ENCODE measurements at places on chromosomes 16 and 17.

GRCh38 chr17:80799538-80800480 lies 191.8 kb upstream of the CHMP6 start:
- no peak for DNase-seq

DNA sequence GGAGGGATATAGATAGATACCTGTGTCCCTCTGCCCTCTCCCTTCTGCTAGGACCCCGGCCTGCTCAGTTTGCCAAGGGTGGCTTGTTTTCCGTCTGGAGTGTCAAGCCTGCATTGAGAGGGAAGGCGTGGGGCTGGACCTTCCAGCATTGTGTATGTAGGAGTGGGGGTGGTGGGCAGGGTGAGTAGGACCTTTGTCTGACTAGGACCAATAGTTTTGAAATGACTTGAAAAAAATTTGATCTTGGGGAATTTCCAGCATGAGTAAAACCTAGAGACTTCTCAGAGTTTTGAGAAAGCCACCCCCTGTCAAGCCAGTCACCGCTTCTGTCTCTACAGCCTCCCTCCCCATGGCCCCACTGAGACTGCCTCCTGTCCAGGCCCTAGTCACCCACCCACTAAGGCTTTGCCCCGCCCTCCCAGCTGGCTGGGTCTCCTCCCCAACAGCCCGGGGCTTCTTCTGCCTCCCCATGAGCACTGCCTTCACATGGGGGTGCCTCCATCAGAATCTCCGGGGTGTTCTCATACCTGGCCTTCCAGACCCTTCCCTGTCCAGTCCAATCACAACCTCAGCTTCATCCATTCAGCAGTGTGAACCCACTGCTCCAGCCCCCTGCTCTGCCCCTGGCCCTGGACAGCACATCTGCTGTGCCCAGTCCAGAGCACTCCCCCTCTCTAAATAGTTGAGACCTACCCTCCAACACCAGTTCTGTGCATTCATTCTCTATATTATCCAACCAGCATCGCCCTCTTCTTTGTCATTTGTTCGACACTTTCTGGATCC lies 207.0 kb downstream of the MSI2 start:
- DNase-seq, result no peak

- DNase-seq, result no peak
Measured at GRCh38 chr16:84758627-84759026, 58.8 kb downstream of the USP10 start.

DNA sequence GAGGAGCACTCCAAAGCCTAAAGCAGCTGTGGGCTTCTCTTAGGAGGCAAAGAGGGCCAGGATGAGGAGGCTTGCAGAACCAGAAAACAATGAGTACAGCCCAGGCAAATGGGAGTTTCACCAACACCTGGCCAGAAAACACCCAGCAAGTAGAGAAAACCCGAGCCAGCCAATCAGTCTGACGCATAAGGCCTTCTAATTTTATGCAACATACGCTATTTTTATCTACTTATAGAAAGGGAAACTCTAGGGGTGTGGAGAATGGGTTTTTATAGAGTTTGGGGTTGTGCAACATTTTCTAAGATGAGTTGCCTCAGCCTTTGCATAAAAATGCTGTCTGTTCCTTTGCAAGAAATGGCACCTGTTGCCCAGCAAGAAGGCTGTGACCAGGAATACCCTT lies 529.0 kb upstream of the CDH5 start:
- no peak for DNase-seq

DNA sequence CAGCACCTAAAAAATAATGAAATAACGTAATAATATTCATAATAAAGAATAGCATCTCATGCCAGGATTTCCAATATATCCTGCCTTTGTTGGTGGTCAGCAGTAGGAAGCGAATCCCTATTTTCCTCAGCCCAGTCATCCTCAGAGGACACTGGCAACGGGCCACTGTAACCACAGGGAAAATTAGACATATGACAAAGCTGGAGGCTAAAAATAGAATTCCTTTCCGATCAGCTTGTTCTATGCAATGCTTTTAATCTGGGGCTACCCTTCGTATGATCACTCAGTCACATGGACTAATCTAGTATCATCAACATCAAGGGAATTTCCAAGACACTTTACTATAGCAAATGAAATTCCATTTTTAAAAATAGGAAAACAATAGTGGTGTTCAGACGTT lies 246.9 kb upstream of the KCNJ16 start:
- DNase-seq, result no peak

DNA sequence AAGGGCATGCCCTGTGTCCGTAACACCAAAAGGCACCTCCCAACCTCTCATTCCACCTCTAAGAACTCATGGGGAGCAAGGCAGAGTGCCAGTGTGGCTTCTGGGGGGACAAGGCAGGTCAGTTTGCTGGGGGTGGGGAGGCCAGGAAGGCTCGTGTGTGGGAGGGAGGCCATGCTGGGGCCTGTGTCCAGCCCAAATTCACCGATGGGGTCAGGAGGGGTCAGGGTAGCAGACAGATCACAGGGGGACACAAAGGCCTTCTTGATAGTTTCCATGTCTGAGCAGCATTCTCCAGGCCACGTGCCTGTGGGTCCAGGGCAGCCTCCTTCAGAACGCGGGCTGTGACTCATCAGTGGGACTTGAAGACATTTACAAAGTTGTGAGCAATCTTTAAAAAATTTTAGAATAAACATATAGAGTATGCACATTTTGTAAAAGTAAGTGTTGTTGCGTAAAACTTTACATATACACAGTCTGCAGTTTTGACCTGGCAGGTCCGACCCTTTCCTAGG lies 20.9 kb downstream of the SPACA3 start:
- DNase-seq, result peak; percentile 3

DNA sequence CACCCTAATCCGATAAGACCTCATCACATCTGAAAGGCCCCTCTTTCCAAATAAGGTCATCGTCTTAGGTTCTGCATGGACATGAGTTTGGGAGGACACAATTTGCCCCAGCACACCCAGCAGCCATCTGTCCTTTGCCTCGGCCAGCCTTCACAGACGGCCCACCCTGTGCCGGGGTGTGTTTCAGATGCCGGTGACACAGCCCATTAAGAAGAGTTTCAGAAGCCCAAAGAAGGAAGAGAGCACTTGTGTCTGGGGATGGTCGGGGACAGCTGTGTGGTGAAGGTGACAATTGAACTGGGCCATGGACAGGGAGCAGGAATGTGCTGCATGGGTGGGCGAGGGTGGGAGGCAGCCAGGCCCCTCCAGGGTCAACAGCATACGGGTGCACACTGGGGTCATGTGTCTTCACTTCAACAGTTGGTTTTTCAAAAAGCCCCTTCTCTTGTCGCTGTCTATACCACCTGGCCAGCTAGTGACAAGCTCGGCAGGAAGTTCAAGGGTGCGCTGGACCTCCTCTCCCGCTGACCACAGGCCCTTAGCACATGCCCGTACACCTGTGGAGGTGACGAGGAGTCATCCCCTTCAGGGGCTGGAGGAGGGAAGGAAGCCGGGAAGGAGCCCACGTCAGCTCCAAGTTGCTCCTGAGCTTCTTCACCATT lies 183.1 kb downstream of the C16orf95 start:
- no peak for DNase-seq

DNA sequence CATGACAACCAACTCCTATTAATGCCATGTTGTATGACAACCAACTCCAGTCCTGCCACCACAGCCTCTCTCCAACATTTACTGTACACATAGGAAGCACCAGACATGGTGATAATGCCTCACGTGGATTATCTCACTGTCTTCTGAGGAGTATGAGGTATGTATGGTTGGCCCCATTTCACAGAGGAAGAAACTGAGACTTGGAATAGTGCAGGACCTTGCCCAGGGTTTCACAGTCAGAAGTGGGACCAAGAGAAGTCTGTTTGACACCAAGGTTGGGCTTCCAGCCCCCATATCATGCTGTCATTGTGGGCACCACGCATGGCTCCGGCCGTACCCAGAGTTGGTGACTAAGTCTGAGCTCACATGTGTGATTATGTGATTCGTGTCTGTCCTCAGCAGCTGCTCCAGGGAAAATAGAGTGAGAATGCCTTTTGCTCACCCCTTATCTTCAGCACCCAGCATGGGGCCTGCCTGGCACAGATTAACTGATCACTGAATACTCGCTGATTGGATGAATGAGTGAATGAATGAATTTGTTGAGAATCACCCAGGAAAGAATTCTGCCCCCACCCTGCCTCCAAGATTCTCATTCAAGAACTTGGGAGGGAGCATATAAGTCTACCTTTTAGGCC lies 204.1 kb upstream of the NLRP1 start:
- DNase-seq, result no peak

DNA sequence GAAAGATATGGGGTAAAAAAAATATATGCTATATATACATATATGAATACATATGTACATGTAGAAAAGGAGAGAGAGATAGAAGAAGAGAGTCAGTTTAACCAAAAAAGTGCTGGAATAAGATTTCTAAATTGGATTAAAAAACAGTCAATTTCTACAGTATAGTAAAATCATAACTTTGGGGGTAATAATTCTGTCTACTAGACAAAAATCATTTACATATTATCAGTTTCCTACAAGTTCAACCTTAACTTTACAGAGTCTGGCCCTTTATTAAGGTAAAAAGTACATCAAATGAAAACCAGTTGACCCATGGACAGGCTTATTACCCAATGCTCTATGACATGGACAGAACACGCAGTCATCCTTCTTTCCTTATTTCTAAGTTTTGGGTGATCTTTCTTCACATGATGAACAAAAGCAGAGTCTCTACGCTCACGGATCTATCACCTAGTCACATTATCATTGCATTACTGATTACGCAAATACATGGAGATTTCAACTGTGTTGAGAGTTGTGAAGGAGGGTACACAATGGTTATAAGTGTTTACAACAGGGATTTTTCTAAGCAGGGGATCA lies 63.9 kb upstream of the SMIM36 start:
- no peak for DNase-seq

DNA sequence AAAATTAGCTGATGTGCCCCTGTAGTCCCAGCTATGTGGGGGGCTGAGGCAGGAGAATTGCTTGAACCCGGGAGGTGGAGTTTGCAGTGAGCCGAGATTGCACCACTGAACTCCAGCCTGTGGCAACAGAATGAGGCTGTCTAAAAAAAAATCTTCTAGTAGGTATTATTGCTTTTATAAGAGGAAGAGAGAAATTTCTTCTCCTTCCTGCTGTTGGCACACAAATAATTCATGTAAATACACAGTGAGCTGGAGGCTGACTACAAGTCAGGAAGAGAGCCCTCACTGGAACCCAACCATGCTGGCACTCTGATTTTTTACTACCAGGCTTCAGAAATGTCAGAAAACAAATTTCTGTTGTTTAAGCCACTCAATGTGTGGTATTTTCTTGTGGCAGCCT lies 6.7 kb downstream of the PRDM7 start:
- DNase-seq, result no peak

DNA sequence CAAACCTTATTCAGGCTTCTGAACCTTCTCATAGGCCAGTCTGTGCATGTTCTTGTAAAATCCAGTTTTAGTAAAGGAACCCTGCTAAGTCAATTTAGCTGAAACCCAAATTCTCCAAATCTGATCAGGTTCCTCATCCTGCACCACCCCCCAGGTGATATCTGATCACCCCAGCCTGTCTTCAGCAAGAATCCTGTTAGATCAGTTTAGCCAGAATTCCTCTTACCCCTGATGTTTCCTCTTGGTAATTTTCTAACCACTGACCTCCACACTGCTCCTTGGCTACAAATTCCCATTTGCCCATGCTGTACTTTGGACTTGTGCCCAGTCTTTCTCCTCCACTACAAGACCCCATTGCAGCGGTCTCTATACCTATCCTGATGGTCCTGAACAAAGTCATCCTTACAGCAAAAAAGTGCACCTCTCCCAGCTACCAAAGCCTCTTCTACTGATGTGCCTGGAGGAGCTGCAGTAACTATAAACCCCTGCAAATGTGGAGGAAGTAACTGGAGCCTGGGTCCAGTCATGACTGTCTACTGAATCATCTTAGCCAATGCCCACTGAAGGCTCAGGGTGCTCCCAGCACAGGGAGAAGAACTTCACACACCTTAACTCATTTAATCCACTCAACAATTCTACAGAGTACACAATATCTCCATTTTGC lies 23.8 kb downstream of the TEX14 start:
- no peak for DNase-seq
